ENCODE measurements at places on chromosomes 12 and 14.
A peak's percentile ranks its signal among the peaks of the same experiment; 100 is the strongest.

DNA sequence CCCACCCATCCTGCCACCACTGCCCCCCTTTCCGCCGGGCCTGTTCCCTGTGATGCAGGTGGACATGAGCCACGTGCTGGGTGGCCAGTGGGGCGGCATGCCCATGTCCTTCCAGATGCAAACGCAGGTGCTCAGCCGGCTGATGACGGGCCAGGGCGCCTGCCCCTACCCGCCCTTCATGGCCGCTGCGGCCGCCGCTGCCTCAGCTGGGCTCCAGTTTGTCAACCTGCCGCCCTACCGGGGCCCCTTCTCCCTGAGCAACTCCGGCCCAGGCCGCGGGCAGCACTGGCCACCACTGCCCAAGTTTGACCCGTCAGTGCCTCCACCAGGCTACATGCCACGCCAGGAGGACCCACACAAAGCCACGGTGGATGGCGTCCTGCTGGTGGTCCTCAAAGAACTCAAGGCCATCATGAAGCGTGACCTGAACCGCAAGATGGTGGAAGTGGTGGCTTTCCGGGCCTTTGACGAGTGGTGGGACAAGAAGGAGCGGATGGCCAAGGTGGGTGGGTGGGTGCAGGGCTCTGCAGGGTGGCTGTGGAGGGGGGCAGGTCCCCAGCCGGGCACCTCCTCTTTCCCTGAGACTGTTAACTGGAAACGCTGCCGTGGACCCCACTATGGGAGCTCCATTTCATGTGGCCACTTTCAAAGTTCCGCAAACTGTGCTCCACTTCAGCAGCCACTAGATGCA is 10.8 kb downstream of the SETD1B start:
- H3K27ac ChIP-seq, result no peak overlapping the region
- H3K27me3 ChIP-seq, result peaks cover 2% of the 10 kb centered on the region
- DNase-seq, result no peak
- no peak overlapping the region for H3K4me3 ChIP-seq
- H3K4me1 ChIP-seq, result peaks cover 30% of the 10 kb centered on the region

- DNase-seq, result peak; percentile 20
- H3K4me3 ChIP-seq, result no peak overlapping the region
- H3K27ac ChIP-seq, result no peak overlapping the region
- H3K4me1 ChIP-seq, result peaks cover 21% of the 10 kb centered on the region
- H3K27me3 ChIP-seq, result peaks cover 2% of the 10 kb centered on the region
These were observed 176.5 kb downstream of the ZFP36L1 start for GRCh38 chr14:68616221-68616902.

GRCh38 chr12:111359231-111359913 is 9.5 kb downstream of the PHETA1 start:
- DNase-seq, result no peak
- H3K4me3 ChIP-seq, result no peak overlapping the region
- peaks cover 18% of the 10 kb centered on the region for H3K27me3 ChIP-seq
- H3K4me1 ChIP-seq, result peaks cover 25% of the 10 kb centered on the region
- no peak overlapping the region for H3K27ac ChIP-seq
- no peaks in the 10 kb centered on the region for H3K36me3 ChIP-seq

- peak overlapping the region; percentile 93 for H3K27ac ChIP-seq
- H3K27me3 ChIP-seq, result no peaks in the 10 kb centered on the region
- no peak for DNase-seq
- H3K4me1 ChIP-seq, result peaks cover 69% of the 10 kb centered on the region
These were observed 521 bp upstream of the PCED1B start for GRCh38 chr12:47078733-47079467.

DNA sequence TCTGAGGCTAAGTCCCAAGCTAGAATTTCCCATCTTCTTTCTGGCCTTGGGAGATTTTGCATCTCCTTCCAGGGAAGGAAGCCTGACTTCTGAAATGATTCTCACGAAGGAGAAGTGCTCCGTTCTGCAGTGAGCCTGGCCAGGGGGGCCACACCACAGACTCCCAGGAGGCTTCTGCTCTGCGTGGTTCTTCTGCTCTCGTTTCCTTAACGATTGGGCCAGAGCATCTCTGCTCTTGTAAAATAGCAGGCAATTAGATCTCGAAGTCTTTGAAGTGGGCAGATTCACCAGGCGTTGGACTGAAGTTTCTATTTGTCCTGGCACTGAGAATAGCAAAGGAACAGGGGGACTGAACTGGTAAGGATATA is 6.7 kb upstream of the BATF start:
- peaks cover 17% of the 10 kb centered on the region for H3K27me3 ChIP-seq
- no peaks in the 10 kb centered on the region for H3K36me3 ChIP-seq
